ENCODE measurements at places on chromosomes 7 and 10.

- DNase-seq: no peak
Measured at GRCh38 chr10:11150879-11151415, 133.3 kb downstream of the CELF2 start.

DNA sequence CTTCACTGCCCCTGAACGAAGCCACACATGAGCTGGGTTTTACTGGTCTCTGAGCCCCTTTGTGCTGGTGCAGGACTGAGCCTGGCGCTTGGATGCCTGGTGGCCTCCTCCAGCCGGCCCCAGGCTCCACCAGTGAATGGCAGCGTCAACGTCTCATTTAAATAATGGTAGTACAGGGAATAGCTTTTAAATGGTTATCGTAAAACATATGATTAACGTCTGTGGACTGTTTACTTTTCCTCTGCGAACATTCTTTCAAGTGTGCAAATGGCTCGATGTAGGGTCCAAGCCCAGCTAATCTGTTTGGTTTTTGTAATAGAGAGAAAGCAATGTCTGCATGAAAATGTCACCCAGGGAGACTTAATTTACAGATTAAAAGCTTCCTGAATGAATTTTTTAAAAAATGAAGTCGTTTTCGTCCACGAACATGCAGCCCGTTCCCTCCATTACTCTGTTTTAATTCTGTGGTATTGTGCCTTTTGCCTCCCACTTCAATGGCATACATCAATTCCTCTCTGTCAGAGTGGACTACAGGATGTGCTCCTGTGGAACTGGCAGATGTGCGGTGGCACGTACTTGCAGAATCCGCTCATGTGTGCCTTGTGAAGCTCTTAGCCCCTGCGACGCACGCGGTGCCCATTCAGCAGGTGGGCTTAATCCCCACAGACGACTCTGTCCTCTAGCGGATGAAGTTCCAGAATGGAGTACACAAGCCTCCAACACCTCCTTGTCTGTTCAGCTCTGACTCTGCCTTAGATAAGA, 192.7 kb downstream of the TCF7L2 start:
- no peak for DNase-seq

GRCh38 chr7:157412021-157412443, 75.2 kb downstream of the DNAJB6 start:
- DNase-seq: no peak

DNA sequence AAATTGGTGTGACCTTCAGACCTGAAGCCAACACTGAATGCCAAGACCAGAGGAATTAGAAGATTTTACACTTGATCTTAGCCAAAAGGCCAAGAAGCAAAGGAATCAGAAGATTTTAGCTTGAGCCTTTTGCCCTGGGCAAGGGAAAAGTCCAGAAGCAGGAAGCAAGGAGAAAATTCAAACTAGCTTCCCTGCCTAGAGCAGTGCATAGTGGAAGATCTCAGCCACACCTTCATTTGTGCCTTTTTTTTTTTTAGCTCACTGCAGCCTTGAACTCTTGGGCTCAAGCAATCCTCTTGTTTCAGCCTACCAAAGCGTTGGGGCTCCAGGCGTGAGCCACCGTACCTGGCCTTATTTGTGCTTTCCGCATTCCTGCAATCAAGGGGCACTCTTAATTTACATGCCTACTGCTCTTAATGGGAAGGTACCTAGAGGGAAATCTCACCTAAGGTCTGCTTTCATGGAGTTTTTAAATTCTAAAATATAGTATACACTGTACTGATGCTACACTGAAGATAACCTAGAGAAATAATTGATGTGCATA, 8.3 kb upstream of the PIP4K2A start:
- DNase-seq: no peak

GRCh38 chr10:34185998-34186397, 629.1 kb downstream of the PARD3 start:
- DNase-seq: no peak

- no peak for DNase-seq
Measured at GRCh38 chr7:20170633-20171032, 46.6 kb downstream of the MACC1 start.

DNA sequence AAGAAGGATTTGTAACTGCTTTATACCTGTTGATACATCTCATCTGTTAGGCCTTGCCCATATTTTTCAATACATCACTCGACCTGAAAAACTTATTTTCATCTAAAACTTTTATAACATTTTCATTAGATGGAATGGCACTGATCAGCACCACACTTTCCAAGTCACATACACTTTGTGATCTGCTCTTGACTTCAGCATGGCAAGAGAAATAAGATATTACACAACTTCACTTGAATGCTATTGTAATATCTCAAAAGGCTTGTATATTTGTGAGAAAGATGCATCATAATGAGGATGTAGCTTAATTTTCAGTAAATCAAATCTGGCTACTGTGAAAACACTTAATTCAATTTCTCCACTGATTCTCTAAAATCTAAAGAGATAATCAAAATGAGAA, 126.2 kb downstream of the MICU1 start:
- no peak for DNase-seq

DNA sequence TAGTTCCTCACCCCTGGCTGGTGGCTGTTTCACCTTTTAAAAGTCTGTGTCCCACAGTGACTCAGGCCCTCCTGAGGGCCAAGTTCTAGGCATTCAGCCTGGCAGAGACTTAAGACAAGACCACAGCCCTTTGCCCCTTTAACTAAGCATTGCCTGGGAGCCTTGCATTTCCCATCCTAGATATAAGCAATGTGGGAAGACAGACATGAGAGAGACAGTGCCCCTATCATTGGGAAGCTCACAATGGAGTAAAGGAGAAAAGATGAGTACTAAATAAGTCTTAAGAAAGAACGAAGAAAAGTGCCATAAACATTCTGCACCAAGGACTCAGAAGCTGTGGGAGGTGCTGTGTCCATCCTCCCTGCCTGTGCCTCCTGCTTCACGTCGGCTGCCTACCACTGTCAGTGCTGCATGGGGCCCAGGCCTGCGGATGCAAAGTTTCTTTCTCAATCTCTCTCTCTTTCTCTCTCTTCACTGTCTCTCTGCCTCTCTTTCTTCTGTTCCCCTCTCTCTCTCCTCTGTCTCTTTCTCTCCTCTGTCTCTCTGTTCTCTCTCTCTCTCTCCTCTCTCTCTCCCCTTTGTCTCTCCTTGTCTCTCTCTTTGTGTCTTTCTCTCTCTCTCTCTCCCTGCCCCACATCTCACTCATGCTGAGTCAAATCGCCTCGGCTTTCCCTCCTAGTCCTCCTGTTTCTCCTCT, 21.5 kb downstream of the GPRIN2 start:
- DNase-seq: peak; percentile 43

- DNase-seq: no peak
Measured at GRCh38 chr10:43820663-43821062, 172.0 kb upstream of the ZNF32 start.

GRCh38 chr7:11104578-11104977, 130.9 kb downstream of the PHF14 start:
- DNase-seq: no peak

DNA sequence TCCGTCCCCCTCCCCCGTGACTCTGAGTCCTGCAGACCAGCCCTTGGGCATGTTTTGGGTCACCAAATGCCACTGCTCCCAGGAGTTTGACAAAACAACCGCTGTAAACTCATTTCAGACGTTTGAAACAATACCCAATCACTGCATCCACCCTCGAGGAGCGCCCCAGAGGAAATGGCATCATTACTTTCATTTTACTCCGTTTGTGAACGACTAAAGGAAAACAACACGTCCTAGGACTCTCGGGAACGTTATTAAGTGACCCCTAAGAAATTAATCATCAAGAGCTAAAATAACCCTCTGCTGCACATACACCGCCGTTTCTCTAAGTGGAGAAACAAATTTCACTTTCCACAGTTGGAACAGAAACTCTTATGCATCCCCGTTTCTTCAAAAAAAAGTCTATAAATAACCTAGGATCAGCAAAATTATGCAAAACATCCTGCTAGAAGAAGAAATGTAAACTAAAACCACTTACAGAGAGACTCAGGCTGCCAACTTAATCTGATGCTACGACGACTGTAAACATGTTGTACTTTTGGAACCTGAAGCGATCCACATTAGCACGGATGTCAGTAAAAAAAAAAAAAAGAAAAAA, 109.9 kb upstream of the EFCAB10 start:
- no peak for DNase-seq

DNA sequence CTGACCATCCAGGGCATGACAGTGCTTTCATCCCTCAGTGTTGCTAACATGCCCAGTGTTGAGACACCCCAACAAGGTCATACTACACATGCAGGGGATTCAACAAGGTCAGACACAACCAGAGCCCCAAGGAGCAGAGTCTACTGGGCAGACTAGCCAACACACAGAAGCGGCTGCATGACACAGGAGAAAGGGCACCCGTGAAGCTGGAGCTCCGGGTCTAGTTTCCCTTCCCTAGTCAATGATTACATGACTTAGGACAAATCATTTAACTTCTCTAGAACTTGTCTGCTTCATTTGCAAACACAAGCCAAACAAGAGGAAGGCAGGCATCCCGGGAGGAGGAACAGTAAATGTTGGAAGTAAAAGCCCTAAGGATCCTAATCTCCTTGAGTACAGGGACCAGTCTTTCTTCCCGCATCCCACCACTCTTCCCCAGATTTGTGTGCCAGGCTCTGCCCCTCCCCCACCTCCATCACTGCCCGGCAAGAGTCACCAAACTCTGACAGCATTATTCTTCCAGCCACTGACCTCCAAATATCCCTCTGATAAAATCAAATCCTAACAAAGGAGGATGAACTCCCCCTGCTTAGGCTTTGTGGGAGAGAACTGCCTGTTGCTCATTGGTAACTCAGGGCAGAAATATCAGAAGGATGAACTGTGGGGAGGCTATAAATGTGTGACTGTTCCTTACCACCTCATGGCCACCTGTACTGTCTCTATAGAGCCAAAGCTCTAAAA, 104.3 kb downstream of the KCNMA1 start:
- no peak for DNase-seq

- no peak for DNase-seq
Measured at GRCh38 chr10:20457649-20458048, 439.5 kb downstream of the NEBL start.

- no peak for DNase-seq
Measured at GRCh38 chr10:43257347-43258210, 9.3 kb downstream of the RASGEF1A start.

- no peak for DNase-seq
Measured at GRCh38 chr10:114499116-114499515, 94.8 kb upstream of the AFAP1L2 start.

- no peak for DNase-seq
Measured at GRCh38 chr10:90591629-90592028, 266.2 kb downstream of the HTR7 start.

- no peak for DNase-seq
Measured at GRCh38 chr10:21754410-21755011, 220.5 kb downstream of the MLLT10 start.

GRCh38 chr10:14327527-14327926, 3.2 kb downstream of the FRMD4A start:
- DNase-seq: no peak

- DNase-seq: no peak
Measured at GRCh38 chr10:63132651-63133055, 475 bp upstream of the NRBF2 start.

- no peak for DNase-seq
Measured at GRCh38 chr7:24406053-24406788, 122.2 kb downstream of the NPY start.

GRCh38 chr10:59098831-59099452, 77.5 kb upstream of the PHYHIPL start:
- DNase-seq: no peak

GRCh38 chr10:74612195-74612594, 214.2 kb upstream of the KAT6B start:
- no peak for DNase-seq

GRCh38 chr7:95334447-95334846, 10.1 kb upstream of the PON1 start:
- DNase-seq: no peak

- no peak for DNase-seq
Measured at GRCh38 chr7:114212721-114213429, 201.7 kb upstream of the FOXP2 start.

GRCh38 chr10:112519133-112519761, 72.2 kb downstream of the VTI1A start:
- no peak for DNase-seq

DNA sequence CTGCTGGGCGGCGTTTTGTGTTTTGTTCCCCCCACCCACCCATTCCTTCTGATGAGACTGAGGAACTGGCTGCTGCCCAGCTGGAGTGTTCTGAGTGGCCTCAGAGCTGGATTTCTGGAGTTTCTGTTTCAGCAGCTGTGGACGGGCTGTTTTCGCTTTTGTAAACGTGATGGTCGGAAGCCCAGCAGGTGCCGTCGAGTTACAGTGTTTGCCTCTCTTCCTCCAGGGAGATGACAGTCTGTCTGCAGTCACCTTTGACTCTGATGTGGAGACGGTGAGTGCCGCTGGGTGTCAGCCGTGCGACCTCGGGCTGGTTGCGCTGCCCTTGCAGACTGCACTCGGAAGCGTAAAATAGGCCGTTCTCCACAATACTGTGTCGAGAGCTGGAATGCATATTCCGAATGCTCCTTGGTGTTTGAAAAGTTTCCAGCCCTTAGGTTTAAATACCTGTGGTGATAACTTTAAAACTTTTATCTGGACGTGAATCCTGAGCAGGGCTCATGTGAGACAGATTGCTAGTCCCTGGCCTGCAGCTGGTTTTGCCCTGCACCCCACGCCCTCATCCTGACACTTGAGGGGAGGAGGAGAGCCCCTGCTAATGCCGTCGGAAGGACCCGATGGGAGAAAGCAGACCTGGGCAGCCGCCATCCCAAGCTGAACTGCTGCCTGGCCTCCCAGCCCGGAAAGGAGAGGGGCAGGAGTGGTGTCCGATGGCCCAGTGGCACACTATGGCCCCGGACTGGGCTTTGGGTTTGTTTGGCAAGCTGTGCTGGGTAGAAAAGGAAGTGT, 8.3 kb downstream of the IQCE start:
- peak; percentile 39 for DNase-seq

DNA sequence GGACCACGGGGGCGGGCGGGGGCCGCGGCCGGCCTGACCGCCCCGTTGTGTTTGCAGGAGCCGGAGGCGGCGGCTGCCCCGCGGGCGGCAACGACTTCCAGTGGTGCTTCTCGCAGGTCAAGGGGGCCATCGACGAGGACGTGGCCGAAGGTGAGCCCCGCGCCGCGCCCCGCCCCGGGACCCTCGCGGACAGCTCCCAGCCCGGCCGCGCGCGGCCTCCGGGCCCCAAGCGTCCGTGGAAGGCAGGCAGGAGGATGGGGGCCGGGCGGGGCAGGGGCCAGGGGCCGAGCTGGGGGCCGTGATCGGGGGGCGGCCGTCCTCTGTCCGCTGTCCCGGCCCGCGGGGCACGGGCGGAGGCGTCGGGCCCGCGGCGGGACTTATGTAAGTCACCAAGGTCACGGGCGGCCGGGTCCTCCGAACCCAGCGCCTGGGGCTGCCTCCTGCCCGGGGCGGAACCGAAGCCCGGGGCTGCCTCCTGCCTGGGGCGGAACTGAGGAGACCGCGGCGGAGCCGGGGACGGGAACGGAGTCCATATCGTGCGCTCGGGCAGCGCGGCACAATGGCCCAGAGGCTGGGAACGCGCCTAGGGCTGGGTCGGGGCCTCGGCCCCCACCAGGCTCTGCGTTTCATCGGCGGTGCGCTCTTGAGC, 497 bp downstream of the PPP2R2D start:
- DNase-seq: peak; percentile 47

Data from psoas muscle (tissue), 8 donors.